ENCODE measurements at places on chromosomes 3 and 15.

DNA sequence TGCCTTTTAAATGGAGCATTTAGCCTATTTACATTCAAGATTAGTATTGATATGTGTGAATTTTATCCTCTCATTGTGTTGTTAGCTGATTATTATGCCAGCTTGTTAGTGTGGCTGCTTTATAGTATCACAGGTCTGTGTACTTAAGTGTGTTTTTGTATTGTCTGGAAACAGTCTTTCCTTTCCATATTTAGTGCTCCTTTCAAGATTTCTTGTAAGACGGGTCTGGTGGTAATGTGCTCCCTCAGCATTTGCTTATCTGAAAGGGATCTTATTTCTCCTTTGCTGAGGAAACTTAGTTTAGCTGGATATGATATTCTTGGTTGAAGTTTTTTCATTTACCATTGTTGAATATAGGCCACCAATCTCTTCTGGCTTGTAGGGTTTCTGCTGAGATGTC, 549.0 kb downstream of the EPHA3 start:
- DNase-seq: no peak

DNA sequence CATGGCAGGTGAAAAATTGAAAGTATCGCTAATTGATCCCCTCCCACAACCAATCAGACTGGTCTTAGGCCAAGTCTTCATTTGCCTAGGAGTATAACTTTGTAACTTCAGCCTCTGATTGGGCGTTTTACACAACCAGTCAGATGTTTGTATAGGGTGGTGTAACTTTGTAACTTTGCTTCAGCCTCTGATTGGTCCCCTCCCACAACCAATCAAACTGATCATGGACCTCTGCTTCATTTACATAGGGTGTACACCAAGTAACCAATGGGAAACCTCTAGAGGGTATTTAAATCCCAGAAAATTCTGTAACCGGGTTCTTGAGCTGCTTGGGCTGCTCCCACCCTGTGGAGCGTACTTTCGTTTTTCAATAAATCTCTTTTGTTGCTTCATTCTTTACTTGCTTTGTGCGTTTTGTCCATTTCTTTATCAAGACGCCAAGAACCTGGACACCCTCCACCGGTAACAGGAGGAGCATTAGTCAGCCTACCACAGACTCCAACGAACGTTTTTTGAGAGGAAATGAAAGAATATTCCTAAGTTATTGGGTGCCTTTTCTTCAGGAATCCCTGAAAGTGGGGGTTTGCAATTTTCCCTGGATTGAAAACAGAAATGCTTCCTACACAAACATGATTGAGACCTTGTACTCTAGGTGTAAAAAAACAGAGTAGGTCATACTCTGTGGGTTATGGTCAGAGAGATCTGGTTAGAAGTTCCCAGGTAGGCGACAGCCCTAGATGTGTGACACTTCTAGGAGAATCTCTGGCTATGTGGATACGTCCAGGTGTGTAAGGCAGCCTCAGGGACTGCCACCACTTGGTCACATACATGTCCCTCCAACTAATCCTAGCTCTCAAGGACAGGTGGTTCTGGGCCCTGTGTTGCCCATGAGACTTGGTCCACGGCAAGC, 5.5 kb upstream of the SACM1L start:
- no peak for DNase-seq

DNA sequence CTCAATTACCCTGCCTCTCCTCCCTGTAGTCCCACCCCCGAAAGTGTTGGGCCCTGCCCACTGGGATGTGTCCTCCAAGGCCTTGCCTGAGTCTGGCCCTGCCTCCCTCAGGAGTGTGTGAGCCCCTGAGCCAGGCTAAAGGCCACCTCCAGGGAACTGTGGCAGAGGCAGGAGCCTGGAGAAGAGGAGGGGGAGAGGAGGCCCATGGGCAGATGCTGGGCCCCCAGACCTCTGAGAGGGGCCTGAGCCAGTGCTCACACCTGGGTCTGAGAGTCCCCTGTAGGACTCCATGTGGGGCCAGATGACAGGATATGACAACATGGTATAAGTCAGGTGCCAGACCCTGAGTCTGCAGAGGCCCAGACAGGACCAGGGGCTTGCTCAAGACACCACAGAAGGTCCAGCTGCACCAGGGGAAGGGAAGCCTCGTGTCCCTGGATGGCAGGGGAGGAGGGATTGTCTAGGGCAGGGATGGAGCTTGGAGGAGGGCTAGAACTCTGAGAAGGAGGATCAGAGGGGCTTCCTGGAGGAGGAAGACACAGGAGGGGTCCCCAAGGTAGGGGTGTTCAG, 217.9 kb downstream of the TBC1D2B start:
- DNase-seq: no peak

- peak; percentile 47 for DNase-seq
Measured at GRCh38 chr3:108124337-108125152, 33.7 kb upstream of the CD47 start.

DNA sequence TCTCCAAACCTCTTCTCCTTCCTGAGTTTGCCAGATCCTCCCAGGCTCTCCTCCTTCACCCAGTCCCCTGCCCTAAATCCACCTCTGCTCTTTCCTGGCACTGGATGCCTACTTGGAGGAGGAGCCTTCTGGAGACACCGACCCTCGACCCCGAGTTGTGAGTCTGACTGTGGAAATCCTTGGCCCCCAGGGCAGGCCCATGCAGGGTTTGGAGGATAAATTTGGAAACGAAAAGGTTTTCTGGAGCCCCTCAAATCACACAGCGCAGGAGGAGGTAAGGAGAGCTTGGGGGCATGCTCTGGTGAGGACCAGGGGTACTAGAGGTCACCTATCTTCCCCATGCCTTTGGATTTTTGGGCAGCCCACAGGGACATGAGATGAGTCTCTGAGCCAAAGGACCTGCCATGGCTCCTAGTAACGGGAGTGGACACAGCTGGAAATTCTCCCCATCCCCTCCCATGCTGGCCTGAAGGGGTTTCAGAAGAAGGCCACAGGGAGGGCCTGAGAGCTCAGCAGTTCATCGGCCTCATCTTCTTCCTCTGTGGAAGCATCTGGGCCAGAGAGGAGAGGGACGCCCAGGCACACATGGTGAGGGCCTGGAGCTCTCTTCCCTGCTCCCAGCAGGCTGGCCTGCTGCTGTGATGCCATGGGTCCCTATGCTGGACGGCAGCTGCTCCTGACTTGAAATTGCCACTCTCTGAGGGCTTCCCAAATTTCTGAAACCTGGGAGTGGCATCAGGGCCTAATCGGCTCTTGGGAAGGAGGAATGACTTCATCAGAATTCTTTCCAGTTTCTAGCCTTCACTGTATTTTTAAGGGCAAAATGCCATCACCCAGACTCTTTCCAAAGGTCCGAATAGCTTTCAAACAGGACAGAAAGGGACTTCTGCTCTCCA, 68.6 kb upstream of the ITGA11 start:
- DNase-seq: no peak

DNA sequence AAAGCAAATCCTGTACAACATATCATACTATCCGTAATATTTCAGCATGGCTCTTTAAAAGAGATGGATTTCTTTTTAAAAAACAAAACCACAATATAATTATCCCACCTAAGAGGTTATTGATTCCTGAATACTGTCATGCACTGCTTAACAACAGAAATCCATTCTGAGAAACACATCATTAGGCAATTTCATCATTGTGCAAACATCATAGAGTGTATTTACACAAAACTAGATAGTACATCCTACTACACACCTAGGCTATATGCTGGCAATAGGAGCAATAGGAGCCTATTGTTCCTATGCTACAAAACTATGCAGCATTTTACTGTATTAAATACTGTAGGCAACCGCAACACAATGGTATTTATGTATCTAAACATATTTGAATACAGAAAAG, 242.0 kb downstream of the NEK10 start:
- no peak for DNase-seq

GRCh38 chr3:113498221-113499005, 16.5 kb downstream of the SPICE1 start:
- DNase-seq: no peak
